ENCODE measurements at places on chromosomes 7 and 10.

DNA sequence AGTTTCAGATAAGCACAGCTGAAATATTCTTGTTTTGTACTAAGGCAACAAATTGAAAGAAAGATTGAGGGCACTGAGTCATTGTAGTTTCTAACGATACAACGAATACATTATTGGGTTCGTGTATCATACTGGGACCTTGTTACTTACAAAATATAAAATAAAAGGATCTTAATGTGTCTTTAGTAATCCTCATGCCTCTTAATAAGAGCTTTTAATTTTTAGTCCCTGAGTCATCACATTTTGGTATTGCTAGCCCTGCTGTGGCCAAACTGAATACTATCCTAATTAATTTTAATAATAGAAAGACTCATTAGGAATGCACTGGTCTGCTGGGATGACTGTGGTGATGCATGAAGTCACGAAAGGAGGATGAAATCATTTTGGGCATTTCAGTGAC, 309.7 kb downstream of the EXOC4 start:
- no peak for DNase-seq

- DNase-seq = no peak
Observed at GRCh38 chr7:86786376-86786775, 142.7 kb downstream of the GRM3 start.

DNA sequence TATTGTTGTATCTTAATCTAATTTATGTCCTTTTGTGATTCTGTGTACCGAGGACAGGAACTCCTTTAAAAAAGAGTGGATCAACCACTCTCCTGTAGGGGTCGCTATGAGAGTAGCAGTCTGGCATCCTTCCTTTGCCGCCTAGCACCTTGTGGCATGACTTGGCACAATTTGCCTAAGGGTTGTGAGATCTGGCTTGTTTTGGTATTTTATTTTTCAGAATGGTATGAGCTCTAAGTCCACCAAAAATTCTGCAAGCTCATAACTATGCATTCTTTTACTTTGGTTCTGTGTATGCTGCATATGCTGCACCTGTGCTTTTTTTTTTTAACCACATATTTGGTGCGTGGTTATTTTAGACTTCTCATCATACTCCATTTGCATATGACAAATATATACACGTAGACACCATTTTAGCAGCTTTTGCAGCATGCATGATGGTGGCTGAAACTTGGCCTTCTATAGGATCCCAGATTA, 112.8 kb downstream of the CDK14 start:
- no peak for DNase-seq

DNA sequence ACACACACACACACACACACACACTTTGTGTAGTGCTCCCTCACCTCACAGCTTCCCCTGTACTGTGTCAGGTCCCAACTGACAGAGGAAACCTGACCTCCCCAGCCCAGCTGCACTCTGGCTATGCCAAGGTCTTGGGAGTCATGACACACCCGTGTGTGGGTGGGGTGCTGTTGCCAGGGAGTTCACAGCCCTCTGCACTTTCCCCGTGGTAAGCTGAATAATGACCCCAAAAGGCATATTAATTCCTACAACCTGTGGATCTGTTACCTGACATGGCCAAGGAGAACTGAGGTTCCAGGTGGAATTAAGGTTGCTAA, 8.9 kb upstream of the NANOS1 start:
- DNase-seq = no peak

DNA sequence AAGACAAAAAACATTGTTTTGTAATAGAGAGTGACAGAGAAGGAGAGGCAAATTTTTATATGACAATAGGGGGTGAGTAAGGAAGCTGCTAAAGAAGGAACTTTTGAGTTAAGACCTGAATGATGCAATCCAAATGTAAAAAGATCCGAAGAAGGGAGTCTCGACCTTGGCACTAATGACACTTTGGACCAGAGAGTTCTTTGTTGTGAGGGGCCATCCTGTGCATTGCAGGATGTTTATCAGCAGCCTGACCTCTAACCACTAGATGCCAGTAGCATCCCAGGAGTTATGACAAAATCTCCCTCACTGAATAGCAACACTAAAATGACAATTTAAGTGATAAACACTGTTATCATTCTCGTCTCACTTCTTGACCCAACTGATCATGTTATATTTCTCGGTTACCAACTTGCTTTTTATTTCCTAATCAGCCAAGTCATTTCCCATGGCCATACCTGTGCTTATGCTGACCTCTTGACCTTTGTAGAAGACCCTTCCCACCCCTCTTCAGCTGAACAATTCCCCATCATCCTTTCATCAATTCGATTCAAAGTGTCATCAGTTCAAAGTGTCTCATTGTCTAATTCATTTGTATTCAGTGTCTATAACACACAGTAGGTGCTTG, 30.0 kb downstream of the DGKI start:
- DNase-seq = no peak

GRCh38 chr10:33832124-33832787, 497.8 kb upstream of the NRP1 start:
- DNase-seq = no peak

All from activated T-cell treated with anti-CD3 and anti-CD28 coated beads for 1 hour (primary cell).